ENCODE measurements at places on chromosomes 2 and 18. TPM values are rescaled to one million over a fixed set of nuclear protein-coding genes. Genes with fewer than 3 reads are reported as not detected.

DNA sequence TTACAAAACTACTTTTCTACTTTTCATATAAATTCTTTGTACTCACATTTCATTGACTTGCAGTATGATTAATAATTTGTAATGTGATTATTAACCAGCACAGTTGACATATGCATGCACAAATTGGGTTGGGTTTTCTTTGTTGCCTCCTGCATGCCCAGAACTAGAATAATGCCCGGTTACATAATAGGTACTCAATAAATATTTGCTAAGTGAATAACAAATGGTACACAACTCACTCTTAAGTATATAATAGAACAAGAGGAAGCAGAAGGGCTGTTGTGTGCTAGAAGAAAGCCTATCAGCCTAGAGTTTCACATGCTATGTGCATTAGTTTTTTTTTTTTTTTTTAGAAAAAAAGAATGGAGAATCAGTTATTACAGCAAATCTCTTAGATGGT is 9.3 kb downstream of the RDH14 start:
- DNase-seq, result no peak

DNA sequence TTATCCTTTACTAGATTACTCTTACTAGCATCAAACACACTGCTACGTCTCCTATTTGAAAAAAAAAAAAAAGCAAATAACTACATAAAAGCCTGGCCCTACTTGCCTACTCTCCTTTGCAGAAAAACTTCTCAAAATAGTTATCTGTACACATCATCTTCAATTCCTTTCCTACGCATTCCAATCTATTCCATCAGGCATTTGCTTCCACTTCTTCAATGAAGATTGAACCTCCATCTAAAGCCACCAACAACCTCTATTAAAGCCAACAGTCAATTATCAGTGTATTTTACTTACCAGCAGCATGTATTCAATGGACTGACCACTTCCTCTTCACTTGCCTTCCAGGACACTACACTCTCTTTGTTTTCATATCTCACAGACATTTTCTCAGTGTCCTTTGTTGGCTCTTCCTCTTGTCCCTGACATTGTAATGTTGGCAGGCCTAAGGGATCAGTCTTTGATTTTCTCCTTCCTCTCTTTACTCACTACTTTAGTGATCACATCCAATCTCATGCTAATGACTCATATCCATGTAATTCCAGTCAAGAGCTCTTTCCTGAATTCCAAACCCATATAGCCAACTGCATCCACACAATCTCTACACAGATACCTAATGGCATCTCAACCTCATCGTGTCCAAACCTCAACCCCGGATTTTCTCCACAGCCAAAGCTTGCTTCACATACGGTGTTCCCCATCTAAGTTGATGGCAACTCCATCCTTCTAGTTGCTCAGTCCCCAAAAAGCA is 131.3 kb downstream of the CCDC148 start:
- DNase-seq, result no peak

DNA sequence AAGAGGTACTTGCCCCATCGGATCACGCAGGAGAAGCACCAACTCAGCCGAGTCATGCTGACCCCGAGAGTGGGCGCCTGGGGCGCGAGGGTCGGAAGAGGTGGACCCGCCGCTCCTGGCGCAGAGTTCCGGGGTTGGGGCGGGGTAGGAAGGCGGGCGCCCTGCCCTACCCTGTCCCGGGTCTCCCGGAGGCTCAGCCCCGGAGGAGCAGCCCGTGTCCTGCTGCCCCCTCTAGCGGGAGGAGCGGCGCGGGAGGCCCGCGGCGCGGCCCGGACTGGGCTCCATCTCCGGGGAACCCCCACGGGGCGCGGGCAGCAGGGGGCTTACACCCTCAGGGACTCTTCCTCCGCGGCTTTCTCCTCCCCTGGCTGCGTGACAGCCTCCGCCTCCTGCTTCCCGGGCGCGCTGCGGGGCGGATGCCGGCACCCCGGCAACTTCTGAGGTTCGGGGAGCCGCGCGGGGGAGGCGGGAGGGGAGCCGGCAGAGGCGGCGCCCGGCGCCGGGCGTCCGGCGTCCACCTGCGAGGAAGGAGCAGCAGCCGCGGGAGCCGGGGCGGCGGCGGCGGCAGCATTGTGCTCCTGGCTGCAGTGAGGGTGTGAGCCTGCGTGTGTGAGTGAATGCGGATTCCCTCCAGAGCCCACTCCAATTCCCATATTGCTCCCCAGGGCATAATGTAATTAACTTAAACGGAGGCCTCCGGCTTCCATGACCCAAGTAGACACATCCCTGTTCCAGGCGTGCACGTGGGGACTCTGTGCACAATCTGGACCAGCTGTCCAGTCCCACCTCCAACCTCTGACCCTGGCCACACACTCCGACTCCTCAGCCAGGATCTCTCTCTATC is 7.6 kb upstream of the TNS1 start:
- no peak for DNase-seq

GRCh38 chr2:37816036-37816435 is 109.1 kb upstream of the RMDN2 start:
- no peak for DNase-seq

Gene ANKRD53
- total RNA-seq, result 0.78 TPM

DNA sequence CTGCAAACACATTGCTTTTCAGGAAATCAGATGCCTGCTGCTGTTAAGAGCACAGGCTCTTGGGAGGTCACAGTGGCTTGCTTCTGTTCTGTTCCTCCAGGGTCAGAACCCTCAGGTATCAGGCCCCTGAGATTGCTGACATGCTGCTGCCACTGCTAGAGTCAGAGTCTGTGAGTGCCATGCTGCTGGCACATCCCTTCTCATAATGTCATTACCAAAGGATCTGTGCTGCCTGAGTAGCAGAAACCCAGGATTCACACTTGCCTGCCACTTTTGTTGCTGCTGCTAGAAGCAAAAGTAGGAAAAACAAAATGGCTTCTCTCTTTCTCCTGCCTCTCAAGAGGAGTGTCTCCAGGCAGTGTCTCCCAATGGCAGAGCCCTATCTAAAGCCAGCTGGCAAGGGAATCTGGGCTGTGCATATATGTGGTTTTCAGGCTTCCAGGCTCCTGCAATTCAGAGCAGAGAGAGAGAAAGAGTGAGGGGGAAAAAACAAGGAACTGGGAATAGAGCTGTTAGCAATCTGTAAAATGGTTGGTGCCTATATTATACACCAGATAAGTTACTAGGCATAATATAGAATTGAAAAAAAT is 180.3 kb downstream of the MYCN start:
- DNase-seq, result no peak

GRCh38 chr18:69944436-69944835 is 3.2 kb downstream of the CD226 start:
- DNase-seq, result no peak

DNA sequence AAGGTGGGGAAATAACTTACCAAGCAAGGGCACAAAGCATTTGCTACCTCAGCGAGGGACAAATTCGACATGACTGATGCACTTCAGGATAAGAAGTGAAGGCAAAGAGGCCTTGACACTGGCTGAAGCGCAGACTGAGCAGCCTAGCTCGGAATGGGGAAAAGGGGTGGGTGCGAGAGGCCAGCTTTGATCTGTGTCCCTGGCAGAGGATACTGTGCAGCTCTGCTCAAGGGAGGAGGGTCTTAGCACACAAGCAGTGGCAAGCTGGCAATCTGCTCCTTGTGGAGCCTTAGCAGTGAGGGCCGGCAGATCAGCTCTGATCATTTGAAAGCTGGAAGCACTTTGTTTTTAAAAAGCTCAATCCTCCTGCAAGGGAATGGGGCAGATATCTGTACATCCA is 222.3 kb downstream of the ZBTB7C start:
- no peak for DNase-seq

Gene NPAS2
- 39.2 TPM for total RNA-seq

Gene VPS54
- 10.9 TPM for total RNA-seq

- DNase-seq, result peak; percentile 26
These were observed 35.0 kb downstream of the TSN start for GRCh38 chr2:121790276-121790956.

- peak; percentile 73 for DNase-seq
These were observed 9.2 kb upstream of the KYNU start for GRCh38 chr2:142868229-142868762.

Gene C1GALT1C1L
- 0.98 TPM for total RNA-seq

All from right atrium auricular region (tissue), 2 donors.